Activated CD4-positive, CD25-positive, alpha-beta regulatory T cell treated with anti-CD3 and anti-CD28 coated beads, Interleukin-2, amount 50 U/mL, for 24 hours (primary cell): ENCODE measurements at places on chromosomes 11 and 22.

DNA sequence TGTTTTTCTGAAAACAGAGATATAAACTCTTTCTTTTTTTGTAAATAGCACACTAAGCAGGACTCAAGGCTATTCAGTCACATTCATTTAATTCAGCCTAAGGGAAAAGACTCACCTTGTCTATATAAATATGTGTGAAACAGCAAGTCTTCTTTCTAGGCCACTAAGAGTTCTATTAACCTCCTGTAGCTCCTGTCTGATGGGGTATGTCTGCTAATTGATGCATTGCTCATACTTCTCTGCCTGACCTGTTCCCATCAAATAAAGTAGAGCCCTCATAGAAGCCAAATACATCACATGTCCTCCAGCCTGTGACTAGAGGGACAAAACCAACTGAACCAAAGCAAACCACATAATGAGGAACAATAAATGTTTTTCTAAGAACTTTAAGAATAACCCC lies 68.2 kb downstream of the MSANTD4 start:
- ATAC-seq: no peak

DNA sequence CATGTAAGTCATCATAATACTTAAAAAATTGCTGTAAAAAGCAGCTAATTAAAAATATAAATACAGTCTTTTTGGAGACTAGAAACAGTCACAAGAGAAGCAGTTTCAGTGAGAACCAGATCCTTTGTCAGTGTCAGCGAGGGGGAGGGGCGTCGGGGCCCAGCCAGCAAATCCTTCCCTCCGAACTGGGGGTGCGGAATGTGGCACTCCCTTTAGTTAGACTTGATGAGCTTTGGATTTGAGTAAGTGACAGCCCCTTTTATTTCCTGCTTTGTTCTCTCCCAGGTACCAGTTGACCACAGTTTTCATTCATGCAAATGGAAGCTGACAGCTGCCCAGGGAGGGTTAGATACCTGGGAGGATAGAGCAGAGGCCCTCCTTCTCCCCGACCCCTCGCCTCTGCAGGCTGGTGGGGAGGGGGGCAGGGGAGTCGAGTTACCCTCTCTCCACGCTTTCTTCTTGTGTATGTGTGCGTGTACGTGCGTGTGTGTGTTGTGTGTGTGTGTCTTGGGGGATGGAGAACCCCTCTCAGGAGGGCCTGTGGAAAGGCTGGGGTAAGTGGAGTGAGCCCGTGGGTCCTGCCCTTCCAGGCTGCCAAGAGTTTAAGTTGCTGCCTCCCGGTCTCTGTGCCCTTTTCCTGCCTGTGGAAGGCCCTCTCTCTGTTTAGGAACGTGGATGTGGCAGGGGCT lies 38.3 kb downstream of the PTPRJ start:
- ATAC-seq: no peak

GRCh38 chr11:35479731-35480130 lies 45.7 kb downstream of the PAMR1 start:
- no peak for ATAC-seq

- ATAC-seq: no peak
These were observed 1.6 kb upstream of the E2F8 start for GRCh38 chr11:19242179-19242932.

GRCh38 chr11:86596861-86597586 lies 75.4 kb downstream of the ME3 start:
- no peak for ATAC-seq

- no peak for ATAC-seq
These were observed 44.0 kb upstream of the C11orf87 start for GRCh38 chr11:109378034-109378433.

DNA sequence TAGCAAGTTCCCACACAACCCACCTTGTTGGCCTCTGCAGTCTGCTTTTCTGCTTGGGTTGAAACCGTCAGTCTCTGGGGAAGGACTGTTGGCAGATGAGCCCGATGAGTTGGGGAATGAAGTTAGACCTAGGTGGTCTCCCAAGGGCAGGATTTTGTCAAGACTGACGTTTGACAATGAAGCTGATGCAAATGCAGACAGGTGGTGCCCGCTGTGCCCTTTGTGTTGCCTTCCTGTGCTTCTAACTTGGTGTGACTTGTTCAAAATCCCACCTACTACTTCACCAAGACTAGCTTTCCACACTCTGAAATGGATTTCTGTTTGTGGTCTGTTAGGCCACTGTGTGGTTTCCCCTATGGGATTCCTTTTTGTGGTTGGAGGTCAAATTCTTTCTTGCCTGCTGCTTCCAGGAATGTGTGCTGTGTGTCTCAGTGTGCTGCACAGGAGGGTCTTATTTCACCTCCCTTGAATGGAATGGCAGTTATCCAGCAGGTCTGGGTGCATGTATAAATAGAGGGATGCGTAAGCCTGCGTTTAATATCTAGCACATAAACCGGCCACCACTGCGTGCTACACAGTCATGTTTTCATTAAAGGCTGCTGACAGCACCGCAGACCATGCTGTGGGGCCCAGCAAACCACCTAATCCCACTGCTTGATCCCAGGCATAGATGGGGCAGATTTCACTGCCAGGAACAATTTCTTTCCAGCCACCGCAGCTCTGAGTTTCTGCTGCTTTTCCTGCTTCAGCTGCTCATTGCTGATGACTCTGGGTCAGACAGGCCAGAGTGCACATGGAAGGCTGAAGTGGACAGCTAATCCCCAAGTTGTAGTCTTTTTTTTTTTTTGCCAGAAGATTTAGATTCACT lies 44.8 kb downstream of the ADAMTS8 start:
- no peak for ATAC-seq

DNA sequence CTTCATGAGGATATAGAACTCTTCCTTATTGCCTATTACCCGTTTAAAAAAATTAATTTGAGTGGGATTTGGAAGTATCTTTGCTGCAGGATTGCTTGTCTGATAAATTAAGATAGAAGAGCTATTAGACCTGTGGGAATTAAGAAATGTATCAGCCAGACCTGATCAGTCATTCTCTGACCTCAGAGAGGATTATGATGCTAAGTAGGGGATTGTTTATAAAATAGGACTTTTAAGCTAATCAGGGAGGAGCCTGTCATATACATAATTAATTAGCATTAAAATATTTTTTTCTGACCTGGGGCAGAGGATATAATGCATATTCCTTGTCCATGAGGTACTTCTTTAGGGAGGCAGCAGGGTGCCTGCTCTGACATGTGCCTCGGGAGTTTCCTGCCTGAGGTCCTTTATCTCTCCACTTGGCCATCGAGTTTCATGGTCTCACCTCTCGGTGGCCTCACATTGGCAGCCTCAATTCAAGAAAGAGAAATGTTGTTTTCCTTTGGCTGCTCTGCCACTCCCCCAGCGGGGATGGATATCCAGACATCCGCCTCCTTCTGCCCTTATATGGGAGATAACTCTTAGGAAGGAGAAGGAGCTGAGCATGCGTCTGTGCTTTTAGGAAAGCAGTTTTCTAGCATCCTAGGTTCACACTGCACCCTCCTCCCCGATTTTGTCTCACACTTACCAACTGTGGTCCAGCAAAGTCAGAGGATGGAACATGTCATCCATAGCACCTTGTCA lies 41.1 kb downstream of the DIXDC1 start:
- ATAC-seq: no peak

DNA sequence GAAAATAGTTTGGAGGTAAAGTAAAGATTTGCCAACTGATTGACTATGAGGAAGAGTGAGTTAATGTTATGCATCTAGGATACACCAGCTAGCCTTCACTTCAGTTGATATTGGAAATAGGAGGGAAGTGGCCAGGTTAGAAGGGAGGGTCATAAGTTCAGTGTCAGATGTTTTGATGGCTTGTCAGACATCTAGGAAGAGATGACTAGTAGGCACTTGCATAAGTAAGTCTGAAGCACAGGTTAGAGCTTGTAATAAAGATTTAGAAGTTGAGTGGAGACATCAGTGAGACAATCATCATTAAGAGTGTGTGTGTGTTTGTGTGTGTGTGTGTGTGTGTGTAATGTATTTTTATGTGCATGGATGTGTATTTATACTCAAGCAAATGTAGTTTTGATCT lies 146.1 kb downstream of the OR4C45 start:
- no peak for ATAC-seq

DNA sequence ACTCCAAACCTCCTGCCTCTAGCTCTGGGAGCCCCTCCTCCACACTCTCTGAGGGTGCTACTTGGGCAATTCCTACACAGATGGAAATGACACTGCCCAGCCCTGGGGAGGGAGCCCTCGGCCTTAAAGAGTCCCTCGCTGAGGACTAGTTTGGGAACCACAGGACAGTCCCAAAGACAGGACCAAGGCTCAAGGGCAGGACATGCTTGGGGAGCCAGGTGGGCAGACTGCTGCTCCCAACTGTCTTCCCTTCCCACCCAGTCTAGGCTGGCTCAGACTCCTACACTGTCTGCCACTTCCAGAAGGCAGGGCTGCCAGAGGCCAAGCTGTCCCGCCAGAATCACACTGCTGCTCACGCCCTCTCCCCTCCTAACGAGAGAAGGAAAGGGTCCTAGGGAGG lies 9.8 kb downstream of the ARRB1 start:
- ATAC-seq: no peak

GRCh38 chr22:38831166-38831945 lies 12.5 kb downstream of the NPTXR start:
- no peak for ATAC-seq

DNA sequence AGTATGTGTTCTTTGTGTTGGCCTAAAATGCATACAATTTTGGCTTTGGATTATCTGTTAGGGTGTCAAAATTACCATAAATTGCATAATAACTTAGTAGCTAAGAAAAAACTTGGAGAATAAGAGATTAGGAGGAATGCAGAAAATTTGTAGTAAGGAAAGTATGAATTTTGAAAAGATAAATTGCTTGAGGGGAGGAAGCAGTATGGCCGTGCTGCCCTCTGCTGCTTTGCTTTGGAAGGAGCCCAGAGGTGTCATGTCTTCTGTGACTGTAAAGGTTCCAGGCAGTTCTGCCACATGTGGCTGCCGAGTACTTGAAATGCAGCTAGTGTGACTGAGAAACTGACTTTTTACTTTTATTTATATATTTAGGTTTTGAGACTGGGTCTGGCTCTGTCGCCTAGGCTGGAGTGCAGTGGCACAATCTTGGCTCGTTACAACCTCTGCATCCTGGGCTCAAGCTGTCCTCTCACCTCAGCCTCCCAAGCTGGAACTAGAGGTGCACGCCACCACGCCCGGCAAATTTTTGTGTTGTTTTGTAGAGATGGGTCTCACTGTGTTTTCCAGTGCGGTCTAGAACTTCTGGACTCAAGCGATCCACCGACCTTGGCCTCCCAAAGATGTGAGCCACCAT lies 1.8 kb downstream of the ADSL start:
- peak; percentile 17 for ATAC-seq

DNA sequence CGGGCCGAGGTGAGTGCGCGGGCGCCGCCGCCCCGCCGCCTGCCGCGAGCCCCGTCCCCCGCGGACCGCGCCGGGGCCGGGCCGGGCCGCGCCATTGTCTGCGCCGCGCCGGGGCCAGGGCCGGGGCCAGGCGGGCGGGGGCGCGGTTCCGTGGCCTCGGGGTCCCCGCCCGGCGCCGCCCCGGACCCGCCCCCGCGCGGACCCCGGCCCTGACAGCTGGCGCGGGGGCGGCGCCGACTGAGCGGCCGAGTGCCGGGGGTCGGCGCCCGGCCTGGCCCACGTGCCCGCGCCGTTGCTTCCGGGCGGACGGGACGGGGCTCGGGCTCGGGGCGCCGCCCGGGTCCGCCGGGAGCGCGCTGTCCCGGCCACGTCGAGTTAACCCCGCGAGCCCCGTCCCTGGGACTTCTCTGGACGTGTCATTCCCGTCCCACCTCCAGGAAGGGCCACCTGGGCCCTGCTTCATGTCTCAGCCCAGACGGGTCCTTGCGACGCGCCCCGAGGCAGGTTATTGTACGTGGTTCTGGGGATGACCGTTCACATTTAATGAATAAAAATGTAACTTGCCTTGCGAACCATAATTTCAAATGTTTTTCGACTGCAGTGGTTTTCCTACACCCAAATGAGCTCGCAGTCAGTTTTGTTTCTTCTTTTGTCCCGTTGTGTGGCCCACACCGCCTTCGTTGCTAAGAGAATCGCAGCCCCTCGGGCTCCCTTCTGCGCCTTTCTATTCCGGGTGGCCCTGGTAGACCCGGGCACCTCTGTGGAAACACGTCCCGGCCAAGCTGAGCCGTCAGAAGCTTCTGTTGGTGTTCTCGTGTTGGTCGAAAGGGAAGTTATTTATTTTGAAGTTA lies 562 bp downstream of the ZBED4 start:
- ATAC-seq: peak; percentile 24

DNA sequence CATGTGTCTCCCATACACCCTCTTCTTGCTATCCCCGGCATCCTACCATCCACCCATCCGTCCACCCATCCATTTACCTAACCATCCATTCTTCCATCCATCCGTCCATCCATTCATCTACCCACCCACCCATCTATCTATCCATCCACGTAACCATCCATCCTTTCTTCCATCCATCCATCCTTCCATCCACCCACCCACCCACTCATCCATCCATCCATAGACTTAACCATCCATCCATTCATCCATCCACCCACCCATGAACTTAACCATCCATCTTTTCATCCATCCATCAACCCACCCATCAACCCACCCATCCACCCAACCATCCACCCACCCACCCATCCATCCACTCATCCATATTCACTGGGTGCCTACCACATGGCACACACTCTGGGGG lies 10.6 kb upstream of the CDC42EP2 start:
- ATAC-seq: no peak

DNA sequence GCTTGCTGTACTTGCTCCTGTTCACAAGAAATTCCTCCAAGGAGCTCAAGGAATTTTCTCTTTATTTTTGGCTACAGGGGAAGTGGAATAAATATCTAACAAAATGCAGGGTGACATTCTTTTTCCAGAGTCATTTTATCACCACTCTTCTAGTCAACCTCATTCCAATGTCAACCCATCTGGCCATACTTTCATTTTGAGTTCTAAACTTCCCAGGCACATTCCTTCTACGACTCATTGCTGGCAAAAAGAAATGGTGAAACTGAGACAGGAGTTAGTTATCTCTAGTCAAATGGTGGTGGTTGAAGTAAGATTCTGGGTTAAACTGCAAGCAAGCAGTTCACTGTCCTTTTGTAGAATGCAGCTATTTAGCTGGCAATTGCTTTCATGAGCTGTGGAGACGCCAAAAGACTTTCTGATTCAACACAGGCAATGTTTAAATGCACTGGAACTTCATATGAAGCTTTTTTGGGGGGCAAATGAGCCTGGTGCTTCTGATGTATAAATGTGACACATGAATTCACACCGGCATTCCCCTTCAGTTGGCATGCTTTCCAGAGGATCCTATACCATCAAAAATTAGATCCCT lies 304.6 kb downstream of the CADM1 start:
- no peak for ATAC-seq
